ENCODE measurements at places on chromosomes 5 and 9. TPM values are rescaled to one million over a fixed set of nuclear protein-coding genes. Genes with fewer than 3 reads are reported as not detected.

DNA sequence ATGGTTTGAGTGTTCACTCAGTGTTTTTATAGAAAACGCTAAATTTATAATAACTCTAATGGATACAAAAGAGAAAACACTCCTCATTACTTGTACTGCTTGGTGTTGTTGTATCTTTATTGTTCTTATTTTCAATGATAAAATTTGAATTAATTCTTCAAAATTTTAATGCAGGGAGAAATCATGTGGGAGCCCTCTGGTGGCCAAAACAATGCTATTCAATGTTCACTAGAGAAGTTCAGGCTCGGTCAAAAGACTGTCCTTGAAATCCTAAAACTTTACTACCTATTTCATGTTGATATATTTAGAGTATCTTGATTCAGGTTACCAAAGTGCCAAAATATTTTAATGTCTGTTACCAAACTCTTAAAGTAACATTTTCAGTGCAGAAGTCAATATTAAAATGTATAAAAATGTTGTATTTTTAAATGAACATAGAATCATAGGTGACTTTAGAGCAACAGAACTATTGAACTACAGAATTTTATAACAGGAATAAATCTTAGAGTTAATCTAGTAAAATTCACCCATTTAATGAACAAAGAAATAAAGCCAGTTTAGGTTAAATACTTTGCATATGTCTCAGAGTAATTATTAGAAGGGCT is 1259.8 kb downstream of the PTPRD start:
- peak; percentile 4 for DNase-seq

DNA sequence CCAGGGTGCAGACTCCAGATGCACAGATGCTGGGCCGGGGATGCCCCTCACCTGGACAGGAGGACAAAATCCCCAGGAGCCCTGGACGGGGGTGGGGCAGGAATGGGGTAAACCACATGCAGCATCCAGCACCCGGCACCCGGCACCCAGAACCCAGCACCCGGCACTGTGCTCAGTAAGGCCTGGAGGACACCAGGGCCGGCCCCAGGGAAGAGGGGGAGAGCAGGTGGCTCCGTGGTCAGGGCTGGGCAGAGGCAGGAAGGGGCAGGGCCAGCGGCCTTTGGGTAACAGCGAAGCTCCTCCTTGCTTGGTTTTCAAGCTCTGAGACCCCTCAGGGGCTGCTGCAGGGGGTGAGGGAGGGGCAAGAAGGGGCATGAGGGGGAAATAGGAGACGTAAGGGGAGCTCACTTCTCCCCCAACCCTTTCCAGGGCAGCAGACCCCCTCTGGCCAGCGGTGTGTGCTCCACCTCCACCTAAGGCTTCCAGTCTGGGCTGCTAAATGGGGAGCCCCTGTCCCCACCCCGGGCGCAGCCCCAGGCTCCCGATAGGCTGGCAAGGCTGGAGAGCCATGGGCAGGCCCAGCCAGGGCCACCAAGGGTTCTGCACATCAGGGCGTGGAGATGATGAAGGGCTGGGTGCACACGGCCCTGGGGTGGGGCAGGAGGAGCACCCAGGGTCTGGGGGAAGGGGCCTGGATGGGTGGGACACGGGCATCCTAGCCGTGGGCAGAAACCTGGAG is 17.8 kb upstream of the SLC6A19 start:
- DNase-seq: no peak

GRCh38 chr5:8845296-8845695 is 700.6 kb downstream of the SEMA5A start:
- no peak for DNase-seq

DNA sequence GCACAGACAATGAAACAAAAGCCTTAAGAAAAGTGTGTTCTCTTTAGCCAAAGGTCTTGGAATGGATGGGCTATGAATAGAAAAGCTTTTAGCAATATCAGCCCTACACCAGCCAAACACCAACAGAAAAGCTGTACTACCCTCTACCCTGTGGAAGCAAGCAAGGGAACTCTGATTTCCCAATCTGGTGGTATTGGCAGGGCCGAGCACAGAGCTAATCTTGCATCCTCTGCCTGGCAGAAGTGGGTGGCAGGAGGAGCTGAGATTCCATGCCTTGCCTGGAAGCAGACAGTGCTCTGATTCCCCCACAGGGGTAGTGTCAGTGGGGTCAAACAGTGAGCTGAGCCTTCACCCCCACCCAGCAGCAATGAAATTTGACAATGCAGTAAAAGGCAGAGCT is 29.6 kb upstream of the ZNF782 start:
- DNase-seq: no peak

DNA sequence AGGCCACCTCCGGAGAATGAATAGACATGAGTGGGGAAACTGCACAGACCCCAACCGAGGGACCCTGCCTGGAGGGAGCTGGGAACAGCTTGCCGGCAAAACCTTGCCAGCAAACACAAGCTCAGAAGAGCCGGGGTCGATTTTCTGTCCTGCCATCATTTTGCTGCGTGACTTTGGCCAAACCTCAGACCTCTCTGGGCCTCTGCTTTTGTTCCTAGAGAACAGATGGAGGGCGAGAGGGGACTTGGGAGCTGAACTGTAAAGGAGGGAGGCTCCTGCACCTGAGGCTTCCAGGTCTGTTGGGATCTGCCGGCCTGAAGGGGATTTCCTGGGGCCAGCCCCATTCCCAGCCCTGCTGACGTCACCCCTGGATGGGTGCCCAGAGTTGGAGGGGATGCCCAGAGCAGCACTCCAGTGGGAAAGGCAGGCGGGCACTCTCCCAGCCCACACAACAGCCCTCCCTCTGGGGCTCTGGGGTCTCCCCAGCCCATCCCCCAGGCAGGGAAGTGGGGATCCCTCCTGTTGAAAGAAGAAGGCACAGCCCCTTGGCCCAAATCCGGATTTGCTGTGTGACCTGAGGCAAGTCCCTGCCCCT is 40.4 kb upstream of the SYNPO start:
- no peak for DNase-seq

DNA sequence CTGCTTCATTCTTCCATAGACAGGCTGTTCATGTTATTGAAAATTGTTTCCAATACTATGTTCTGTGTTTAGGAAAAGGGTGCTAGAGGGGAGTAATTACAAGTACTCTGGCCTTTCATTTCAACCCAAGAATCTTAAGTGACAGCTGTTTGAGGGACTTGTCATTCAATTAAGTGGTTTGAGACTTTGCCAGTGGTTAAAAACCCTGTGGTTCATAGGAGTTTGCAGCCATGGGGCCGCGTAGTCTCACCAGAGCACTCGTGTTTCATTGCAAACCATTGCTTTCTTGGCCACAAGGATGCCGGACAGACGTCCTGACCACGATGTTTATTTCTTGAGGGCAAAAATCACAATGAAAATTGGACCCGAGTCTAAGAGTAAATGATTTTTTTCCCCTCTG is 248.8 kb downstream of the NNT start:
- no peak for DNase-seq

DNA sequence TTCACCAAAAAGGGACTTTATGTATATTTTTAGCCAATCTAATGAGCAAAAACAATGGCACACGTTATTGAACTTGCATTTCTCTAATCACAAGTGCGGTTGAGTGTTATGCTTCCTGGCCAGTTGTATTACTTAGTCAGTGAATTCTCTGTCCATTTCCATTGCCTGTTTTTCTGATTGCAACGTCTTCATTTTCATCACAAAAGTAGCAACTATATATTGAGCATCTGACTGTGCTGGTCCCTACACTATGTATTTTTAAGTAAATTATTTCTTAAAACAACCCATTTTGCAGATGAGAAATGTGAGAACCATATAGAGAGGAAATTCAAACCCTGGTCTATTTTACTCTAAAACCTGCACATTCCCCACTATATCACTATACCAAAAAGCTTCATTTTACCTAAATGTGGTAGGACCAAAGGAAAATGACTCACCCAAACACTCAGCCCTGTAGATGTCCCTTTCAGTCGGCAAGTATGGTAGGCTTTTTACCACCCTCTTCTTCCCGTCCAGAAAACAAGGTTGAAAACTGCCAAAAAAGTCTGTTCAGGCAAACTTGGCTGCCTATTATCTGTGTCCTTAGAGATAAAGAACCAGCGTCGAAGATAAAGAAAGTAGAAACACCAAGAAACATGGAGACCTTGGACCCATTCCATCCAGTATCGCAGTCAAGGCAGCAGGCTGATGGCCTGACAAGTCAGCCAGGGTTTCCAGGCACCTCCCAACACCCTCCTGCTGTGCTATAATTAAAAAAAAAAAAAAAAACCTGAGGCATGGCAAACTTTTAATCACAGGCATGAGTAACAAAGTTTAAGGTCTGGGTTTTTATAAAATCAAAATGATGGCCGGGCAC is 18.8 kb upstream of the FAM13B start:
- DNase-seq: no peak

The FRMPD1 gene
- 0.82 TPM for polyA plus RNA-seq
